ENCODE measurements at places on chromosomes 5 and 9.
A peak's percentile ranks its signal among the peaks of the same experiment; 100 is the strongest.

DNA sequence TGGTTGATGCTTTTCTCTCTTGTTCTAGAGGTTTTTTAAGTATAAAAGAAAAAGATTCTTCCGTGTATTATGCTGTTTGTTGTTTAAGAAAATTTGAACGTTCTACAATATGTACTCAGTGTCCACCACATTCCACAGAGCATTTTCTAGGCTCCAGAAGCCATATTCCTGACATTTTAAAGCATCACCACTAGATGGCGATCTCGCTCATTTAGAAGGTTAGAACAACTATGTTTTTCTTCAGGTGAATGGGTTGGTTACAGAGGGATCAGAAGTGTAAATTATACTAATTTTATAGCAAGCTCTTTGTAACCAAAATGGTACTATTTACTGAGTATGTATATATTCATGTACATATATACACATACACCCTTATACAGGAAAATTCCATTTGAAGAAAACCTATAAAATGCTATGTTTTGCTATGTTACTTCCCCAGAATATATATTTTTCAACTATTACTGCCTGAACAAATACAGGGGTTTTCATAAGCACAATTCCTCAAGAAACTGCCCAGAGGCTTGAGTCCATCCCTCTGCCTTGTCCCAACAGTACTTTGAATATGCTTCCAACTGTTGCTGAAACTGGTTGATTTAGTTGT, 284.3 kb downstream of the CCDC171 start:
- DNase-seq: peak; percentile 60

DNA sequence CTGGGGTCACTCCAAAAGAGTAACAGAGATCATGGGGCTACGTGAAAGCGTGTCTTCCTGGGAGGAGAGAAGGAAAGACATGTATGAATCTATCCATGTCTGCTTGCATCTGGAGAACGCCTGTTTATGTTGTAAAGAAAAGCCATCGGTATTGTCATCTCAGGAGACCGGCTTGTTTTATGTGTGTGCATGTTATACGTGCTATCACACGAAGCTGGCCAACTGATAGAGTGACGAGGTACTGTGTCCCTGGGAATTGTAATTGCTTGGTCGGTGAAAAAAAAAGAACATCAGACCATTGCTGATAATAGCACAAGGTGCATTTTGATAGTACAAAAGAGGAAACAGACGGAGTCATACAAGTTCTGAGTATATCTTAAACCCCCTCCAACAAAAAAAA, 370 bp upstream of the CDH6 start:
- peak; percentile 14 for DNase-seq

DNA sequence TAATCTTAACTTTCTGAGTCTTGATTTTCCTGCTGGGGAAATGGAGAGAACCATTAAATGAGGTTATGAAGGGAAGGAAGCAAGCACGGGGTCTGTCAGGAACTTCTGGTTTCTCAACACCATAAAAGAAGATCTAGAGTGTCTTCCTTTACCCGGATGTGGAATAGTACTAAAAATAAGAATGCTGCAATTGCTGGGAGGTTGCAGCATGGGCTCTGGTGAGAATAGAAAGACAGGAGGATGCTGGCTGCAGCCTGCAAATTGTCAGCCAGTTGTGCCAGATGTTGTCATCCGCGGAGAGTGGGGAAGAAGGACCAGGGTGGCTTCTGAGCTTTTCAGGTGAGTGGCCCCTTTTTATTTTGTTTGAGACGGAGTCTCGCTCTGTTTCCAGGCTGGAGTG, 69.3 kb upstream of the STC2 start:
- DNase-seq: no peak

- no peak for DNase-seq
Measured at GRCh38 chr5:160441311-160441781, 19.7 kb downstream of the PTTG1 start.

Data from iPS-NIHi11 (cell line).